ENCODE measurements at places on chromosomes 7 and 10.

GRCh38 chr7:24500599-24500998, 72.7 kb upstream of the PALS2 start:
- DNase-seq = no peak

DNA sequence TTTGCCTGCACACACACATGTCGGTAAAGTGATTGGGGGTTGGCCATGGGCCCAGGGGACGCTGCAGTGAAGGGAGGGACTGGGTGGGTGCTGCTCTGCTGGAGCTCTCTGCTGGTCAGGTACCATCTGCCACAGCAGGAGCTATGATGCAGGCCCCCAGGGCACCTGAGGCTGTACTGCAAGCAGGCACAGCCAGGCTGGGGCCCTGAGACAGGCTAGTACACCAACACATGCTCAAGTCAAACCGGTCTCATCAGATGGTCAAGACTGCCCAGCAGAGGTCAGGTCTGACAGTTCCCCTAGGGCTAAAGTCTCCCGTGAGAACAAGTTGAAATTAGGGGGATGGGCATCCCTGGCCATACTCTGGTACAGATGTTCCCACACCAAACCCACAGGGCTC, 118.3 kb upstream of the THSD7A start:
- DNase-seq = no peak

GRCh38 chr7:72441791-72442190, 29.7 kb upstream of the CALN1 start:
- DNase-seq = no peak

GRCh38 chr10:102208311-102209035, 17.6 kb upstream of the ELOVL3 start:
- DNase-seq = no peak

DNA sequence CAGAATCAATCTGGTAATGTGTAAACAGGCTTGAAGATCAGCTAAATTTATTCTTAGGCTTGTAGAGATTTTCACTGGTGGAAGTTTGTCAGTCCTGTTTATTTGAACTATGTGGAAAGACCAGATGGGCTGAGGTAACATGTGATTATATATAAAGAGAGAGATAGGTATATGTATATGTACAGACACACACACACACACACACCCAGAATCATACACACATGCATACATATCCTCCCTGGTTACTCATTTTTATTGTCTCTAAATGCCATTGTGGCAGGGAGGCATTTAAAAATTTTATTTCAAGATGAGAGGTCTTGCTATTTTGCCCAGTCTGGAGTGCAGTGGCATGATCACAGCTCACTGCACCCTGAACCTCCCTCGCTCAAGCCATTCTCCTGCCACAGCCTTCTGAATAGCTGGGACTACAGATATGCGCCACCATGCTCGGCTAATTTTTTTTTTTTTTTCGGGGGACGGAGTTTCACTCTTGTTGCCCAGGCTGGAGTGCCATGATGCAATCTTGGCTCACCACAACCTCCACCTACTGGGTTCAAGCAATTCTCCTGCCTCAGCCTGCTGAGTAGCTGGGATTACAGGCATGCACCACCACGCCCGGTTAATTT, 78.1 kb upstream of the CYTH3 start:
- DNase-seq = no peak

GRCh38 chr10:132270256-132270655, 37.5 kb downstream of the STK32C start:
- no peak for DNase-seq

DNA sequence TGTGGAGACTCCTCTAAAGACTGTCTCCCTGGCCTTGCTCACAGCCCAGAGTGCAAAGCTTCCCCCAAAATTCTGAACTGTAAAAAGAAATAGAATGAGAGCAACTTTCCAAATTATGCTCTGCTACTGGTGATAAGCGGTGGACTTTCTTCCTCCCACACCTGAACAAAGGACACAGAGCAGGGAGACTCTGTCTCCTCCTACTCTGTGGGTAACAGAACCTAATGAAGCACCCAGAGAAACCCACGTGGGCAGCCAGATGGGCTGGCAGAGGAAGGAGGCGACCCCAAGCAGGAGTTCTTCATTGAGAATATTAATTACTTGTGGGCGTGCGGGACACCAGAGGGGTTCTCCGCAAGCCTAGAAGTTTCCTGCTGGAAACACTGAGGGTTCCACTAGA, 139.5 kb downstream of the KMT2E start:
- DNase-seq = no peak

- DNase-seq = no peak
These were observed 18.4 kb downstream of the GIMAP5 start for GRCh38 chr7:150755473-150756099.

- no peak for DNase-seq
These were observed 36.6 kb upstream of the SRGN start for GRCh38 chr10:69051303-69051702.

DNA sequence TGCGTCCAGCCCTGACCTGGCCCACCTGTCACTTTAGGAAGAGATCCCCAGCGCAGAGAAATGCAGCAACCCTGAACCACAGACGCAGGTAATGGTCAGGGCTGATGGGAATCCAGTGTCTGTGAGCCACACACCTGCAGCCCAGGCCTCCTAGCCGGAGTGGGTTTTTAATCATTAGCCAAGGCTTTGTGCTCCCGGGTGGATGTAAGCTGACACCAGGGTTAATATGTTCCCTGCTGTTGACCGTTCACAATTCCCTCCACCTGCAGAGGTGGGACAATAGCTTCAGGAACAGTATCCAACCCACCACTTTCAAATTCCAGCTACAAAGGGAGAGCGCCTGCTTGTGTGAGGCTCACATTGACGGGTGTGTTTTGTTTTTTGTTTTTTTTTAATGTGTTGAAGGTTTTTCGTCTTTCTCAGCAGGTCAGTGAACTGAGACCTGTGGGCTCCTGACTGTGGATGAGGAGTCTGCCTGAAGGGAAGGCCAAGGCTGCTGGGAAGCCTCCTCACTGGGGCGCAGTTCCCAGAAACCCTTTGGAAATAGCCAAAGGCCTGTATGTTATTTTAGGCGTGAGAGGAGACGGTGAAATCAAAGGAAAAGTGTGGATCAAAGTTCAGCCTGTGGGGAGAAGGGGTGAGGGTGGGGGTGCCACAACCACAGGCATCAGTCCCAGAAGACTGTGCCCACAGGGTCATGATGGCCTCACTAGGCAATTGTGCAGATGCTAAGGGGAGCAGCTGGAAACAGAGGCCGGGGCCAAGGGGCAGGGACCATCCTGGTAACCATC, 111.1 kb downstream of the TNS3 start:
- no peak for DNase-seq

DNA sequence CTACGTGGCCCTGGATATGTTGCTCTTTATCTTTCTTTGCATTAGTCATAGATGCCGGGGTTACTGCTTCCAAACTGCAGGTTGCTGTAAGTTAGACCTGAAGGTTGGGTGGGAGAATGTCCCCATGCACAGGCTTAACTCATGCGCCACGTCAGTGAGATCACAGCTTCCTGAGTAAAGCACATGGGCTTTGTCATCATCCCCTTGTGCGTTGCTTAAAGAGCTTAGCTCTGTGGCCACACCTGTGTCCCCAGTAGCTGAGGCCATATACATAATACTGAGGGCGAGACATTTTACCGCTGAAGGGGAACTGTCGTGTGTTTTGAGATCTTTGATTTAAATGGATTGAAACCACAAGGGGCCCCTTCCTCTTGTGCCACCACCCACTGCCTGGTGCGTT, 45.8 kb upstream of the BTBD16 start:
- DNase-seq = no peak

GRCh38 chr10:131972474-131973071, 9.2 kb downstream of the BNIP3 start:
- DNase-seq = no peak

DNA sequence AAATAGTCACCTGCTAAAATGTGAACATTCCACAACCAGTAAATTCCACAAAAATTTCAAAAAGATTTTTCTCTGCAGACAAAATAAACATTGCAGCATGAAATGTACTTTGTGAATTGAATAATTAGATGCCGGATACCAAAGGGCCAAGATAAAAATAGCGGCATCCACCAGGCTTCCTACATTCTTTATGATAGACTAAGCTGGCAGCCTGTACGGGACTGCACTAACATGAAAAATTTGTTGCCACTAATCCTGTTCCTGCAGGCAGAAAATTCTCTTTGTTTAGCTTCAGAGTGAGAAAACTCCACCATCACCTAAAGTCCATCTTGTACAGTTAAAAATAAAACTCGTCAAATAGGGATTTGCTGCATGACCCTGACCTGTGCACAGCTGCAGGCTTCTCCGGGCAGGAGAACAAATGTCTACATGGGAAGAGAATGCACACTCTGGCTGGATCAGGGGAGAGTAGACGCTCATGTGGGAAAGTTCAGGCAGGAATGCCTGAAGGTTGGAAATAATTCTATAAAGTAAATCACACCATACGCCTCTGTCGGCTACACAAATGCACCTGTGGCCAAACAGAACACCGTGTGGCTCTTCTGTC, 15.6 kb upstream of the ADO start:
- no peak for DNase-seq

DNA sequence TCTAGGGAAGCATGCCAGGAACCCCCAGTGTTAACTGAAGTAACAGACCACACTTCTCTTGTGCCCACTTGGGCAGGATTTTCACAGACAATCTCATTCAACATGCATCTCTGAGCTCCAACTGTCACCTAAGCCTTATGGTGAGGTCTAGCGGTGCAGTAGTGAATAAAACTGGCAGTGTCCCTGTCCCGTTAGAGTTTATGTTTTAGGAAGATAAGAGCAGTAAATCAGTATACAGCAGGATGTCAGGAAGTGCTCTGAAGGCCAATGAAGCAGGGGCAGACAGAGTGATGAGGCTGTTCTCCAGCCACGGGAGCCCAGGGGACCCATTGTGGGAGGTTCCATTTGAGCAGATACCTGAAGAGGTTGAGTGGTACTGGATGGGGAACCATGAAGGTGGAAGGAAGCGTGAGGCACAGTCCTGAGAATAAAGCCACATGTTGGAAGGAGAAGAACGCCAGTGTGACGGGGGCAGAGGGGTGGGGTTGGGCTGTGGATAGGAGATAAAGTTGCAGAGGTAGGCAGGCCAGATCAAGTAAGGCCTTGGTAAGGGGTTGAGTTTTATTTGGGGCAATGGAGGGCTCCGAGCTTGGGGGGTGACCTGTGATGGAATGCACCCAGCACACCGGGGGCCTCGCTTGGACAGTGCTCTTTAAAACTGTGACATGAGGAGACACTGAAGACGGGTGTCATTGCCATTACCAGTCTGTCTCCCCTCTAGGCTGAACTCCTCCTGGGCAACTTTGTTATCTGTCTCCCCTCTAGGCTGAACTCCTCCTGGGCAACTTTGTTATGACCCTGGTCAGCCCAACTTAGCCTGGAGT, 6.6 kb downstream of the GDF10 start:
- DNase-seq = no peak

GRCh38 chr10:78305311-78305710, 271.6 kb downstream of the RPS24 start:
- no peak for DNase-seq

DNA sequence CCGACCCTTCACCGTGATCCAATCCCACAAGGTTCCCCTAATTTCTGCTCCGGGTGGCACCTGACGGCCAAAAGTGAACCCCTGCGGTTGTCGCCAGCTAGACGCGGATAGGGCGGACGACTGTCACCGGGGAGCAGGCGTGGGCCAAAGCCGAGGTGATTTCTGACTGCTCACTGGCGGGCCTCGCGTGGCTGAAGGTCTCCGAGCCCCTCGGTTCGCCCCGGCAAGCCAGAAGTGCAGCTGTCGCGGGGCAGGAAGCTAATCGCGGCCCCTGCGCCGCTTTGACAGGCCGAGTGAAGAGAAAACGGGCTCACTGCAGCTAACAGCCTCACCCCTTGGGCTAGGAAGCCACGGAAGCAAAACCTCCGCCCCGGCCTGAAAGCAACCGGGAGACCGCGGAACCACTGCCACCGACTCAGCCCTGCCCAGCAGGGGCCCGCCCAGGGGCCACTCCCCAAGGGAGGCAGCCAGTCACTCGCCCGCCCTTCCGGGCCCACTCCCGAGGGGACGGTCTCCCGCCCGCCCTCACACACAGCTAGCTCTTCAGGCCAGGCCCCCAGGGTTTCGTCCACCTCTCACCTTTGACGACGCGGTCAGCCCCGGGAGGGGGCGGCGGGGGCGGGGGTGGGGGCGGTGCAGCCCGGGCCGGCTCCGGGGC, 469 bp downstream of the PPP3CB start:
- DNase-seq = peak; percentile 79

DNA sequence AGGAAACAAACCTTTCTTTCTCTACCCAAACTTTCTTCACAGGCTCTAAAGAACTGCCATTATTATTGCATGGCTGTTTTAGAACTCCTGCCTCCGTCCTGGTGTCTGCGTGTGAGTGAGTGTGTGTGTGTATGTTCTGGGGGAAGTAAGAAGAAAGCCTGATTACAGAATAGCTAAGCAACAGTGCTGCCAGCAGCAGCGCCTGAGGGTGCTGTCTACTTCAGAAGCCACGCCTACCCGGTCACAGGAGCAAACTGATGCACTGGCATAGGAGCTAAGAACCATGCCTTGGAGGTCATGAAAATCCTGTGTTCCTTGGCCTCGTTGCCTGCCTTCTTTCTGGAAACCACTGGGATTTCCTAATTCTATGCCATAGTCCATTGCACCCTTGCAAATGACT, 25.2 kb downstream of the LIPK start:
- DNase-seq = no peak

GRCh38 chr10:132570771-132571649, 33.4 kb downstream of the INPP5A start:
- no peak for DNase-seq

DNA sequence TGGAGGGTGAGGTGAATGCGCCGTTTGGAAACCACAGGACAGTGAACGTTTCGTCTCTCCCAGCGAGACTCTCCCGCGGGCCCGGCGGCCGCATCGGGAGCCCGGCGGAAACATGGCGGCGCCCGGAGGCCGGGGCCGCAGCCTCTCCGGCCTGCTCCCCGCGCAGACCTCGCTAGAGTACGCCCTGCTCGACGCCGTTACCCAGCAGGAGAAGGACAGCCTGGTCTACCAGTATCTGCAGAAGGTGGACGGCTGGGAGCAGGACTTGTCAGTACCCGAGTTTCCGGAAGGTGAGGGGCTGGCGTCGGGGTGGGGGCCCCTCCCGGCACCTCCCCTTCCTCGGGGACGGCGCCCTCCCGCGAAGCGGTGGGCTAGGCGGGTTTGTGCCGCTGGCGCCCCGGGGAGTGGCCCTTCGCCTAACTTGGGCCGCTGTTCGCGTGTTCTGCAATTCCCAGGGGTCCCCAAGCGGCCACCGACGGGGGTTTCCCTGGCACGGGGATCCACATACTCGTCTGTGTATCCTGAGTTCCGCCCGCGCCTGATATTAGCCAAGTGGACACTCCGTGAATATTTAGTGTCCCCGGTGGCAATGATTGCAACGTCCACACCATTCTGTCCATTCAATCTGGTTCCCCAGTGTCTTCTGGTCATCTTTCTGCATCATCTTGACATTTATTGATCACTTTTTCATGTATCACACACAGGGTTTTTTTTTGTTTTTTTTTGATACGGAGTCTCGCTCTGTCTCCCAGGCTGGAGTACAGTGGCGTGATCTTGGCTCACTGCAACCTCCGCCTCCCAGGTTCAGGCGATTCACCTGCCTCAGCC, 514 bp downstream of the NHLRC2 start:
- DNase-seq = peak; percentile 14

Data from stimulated activated CD8-positive, alpha-beta memory T cell treated with anti-CD3 and anti-CD28 coated beads, Interleukin-2, amount 100 ng/mL, for 1 hour (primary cell).